Right cardiac atrium (tissue), 5 donors: ENCODE measurements at places on chromosomes 6 and 20. TPM values are rescaled to one million over a fixed set of nuclear protein-coding genes. Genes with fewer than 3 reads are reported as not detected.
A peak's percentile ranks its signal among the peaks of the same experiment; 100 is the strongest.

DNA sequence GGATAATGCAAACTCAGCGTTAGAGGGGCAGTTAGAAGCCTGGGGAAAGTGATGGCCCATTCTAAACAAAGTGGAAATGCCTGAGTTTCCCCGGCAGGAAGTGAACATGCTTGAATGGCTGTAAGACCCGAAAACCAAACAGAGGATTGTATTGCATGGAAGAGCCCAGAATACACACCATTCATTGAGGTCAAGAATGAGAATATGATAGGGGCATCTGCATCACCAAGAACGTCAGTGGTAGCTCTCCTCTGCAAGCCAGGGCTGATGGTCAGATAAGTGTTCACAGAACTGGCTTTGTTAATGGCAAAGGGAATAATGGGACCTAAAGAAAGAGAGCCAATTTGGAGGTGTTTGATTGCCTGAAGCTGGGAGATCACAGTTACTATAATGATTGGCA lies 663.4 kb downstream of the KHDRBS2 start:
- no peak for DNase-seq

DNA sequence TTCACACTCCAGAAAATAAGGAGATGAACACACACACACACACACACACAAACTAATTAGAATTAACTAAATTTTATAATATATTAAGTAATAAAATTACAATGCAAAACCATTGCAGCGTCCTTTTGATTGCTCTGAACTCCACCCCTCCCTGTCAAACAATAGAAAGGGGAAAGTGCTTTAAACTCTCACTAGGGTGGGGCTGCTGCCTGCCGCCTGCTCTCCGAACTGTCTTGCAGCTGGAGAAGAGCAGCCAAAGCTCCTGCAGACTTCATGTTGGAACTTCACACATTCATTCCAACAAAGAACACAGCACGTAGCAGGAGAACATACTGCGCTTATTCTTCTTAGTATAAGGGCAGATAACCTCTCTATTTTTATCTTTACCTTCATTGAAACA lies 83.2 kb downstream of the GCLC start:
- no peak for DNase-seq

DNA sequence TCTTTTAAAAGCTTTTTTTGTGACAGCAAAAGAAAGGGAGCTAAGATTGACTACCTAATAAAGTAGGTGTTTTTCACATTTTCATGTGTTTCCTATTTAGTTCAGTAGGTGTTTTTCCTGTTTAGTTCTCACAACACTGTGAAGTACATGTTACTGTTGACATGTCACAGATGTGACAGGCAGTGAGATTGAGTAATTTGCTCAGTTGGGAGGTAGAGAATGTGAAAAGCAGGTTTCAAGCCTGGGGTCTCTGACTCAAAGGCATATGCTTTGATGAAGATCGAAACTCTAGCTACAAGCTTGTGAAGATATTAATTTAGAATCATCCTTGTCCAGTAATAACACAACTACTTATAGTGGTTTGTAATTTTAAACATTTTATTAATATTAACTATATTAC lies 43.1 kb downstream of the SLX4IP start:
- no peak for DNase-seq

The CNPY3 gene
- total RNA-seq = 30.7 TPM

GRCh38 chr6:136213012-136213539 lies 37.0 kb downstream of the MTFR2 start:
- DNase-seq = no peak

DNA sequence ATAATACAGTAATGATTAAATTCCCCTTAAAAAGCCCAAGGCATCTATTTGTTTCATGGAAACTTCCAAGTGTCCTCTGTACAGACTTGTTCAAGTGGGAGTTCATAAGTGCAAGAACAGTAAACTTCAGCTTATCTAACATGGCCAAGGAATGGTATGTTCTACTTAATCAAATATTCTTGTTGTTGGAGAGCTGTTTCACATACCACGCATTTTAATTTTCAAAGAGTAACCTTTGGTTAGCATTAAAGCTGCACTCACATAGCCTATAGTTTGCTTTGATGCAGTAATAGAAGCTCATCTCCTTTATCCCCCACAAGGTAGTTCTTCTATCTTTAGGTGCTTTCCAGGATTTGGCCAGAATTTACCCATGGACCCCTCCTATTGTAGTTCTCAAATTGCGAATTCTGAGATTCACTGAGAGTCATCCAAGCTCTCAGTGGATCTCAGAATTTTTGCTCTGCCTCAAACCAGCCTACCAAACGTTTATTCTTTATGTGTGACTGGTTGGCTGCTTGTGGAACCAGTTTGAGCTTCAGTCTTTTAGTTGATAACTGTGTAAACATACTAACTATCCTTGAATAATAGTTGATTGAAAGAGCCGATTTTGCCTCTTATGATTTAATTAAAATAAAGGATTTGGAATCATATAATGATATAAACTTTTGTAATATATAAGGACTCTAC lies 668.0 kb upstream of the FLRT3 start:
- no peak for DNase-seq

DNA sequence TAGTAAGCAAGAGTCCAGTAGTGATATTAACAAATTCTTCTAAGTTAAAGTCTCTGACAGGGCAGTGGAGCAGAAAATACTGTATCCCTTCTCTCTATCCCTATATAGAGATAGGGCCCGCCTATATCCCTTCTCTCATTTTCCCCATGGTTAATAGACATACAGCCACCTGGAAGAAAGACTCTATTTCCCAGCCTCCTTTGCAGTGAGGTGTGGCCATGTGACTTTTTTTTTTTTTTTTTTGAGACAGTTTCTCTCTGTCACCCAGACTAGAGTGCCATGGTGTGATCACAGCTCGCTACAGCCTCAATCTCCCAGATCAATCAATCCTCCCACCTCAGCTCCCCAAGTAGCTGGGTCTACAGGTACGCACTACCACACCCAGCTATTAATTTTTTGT lies 16.7 kb upstream of the CDK5RAP1 start:
- DNase-seq = no peak

GRCh38 chr20:11112832-11113231 lies 439.0 kb upstream of the JAG1 start:
- DNase-seq = no peak

DNA sequence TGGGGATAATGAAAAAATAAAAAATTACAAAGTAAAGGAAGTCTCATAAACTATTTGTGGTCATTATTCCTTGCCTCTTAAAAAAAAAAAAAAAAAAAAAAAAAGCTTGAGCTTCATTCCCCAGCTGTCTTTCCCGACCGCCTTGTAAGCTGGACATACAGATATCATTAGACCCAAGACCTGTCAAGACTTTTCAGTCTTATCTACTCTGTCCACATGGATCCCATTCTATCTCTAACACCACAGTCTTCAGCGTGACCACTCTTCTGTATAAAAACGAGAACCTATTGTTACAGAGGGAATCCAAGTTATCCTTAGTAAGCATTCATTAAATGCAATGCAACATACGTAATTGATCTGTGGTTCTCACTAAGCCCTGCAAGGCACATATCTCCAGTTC lies 423.5 kb downstream of the MEI4 start:
- no peak for DNase-seq

GRCh38 chr6:9087470-9087869 lies 652.1 kb upstream of the SLC35B3 start:
- DNase-seq = no peak

- no peak for DNase-seq
These were observed 584 bp downstream of the VPS52 start for GRCh38 chr6:33271117-33271467.

GRCh38 chr6:86152546-86152945 lies 509.9 kb upstream of the SYNCRIP start:
- no peak for DNase-seq

- DNase-seq = no peak
These were observed 25.1 kb upstream of the AVP start for GRCh38 chr20:3109350-3110302.

DNA sequence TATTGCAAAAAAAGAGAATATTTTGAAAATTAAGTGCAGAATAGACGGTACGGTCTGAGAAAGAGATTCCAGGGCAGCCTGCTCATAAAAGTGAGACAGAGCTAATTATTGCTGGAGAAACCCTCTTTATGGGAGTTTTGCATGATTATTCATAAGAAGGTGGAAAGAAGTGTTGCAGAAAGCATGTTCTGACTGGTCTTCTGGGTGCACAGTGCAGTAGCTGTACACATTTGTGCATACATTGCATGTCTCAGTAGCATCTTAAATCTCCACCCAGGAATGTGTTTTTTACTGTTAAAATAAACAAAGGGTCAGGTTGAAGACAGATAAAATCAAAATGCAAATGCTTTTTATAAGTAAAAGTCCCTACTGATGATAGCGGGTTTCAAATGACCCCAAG lies 1813.6 kb upstream of the DEFB115 start:
- DNase-seq = no peak

- DNase-seq = peak; percentile 56
These were observed 1.3 kb downstream of the BTBD3 start for GRCh38 chr20:11918981-11919380.

- DNase-seq = no peak
These were observed 35.3 kb downstream of the DSTN start for GRCh38 chr20:17605131-17605660.
